ENCODE measurements at places on chromosomes 12 and 14.

GRCh38 chr14:103499709-103500108 lies 22.9 kb downstream of the CKB start:
- ATAC-seq, result peak; percentile 29

DNA sequence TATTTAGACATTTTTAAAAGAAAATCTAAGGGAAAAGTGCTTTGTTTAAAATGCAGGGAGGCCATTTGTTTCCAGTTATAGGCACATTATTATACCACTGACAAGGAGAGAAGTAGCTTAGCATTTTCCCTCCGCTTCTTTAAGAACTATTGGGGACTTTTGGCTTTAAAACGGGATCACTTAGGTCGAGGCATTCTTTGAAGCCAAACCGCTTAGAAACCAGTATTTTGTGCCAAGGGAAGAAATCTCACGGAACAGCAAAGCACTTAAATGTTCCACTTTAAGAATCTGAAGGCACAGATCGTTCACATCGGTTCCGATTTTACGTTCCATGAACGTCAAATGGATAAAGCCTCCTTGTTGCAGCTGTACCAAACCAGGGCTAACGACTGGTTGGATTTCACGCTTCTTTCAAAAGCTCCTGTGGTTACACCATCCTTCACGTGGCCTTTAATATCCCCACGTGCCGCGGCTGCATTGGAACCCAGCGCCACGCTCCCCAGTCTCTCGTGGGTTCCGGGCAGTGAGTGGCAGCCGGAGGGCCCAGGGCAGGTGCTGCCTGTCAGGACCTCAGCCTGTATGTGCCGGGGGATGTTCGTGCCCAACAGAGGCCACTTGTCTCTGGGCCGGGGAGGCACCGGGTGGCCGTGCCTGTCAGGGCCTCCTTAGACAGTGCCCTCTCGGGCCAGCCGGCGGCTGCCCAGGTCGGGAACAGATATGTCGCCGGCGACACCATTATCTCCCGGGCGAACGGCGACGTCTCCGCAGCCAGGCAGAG lies 195.4 kb downstream of the KIF26A start:
- no peak for ATAC-seq

- no peak for ATAC-seq
Measured at GRCh38 chr12:6548966-6549683, 6.7 kb downstream of the IFFO1 start.

DNA sequence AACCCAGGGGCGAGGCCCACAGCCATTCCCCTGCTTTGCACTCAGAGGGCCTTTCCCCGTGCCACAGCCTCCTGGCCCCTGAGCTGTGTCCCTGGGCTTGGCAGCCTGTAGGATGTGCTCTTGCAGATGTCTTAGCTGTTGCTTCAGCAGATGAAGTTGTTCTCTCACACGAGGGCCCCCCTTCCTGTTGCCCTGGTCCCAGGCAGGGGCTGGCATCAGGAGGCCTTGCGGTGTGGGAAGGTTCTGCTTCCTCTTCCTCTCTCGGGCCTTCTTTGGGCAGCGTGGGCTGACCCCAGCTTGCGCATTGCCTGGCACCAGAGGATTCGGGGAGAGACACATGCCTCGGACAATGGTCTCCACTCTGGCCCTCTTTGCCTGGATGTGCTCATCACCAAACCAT lies 12.7 kb downstream of the PROX2 start:
- ATAC-seq, result no peak

DNA sequence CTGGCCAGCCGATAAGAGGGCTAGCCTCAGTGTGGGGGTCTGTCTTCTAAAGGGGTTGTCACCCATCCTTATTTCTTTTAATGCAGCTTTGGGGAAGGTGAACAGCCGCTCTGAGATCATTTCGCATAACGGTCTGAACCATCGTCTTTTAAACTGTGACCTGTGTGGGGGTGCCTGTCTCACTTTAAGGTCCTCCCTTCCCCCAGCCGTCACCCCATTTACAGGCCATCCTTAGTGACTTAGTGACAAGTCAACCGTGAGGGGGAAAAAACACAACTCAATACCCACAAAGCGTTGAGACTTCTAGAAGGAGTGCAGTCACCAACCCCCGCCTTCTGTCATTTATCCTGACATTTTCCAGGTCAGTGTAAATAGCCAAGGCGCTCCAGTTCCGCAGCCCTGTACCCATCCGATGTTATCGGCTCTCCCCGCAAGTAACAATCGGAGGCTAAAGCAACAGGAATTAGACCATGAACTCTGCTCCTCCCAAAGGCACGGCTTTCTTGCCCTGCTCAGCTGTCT lies 505 bp upstream of the DENND5B start:
- no peak for ATAC-seq
